ENCODE measurements at places on chromosomes 16 and 17.

DNA sequence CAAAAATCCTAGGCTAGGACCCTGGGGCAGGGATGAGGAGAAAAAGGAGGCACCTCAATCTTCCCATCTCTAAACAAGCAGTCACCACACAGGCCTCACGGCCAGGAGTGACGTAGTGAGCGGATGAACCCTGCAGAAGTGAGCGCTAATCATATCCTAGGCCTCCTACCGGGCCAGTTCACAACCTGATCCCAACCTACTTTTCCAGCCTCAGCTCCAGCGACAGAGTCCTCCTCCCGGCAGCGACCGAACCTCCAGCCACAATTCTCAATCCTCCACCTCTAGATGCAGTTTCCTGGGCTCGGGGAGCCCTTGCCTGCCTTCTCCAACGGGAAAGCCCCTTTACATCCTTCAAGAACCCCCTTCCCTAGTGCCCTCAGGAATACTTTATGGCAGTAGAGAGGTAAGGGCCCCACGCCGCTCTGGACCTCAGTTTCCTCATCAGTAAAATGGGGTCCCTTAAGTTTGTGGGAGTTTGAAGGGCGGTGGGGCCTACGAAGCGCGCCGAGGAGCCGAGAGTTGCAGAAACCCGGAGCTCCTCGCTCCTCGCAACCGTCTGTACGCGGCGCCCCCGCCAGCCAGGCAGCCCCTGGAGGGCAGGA lies 1.4 kb downstream of the ZNF668 start:
- no peak for DNase-seq

- DNase-seq: no peak
These were observed 23.6 kb upstream of the PLLP start for GRCh38 chr16:57308041-57308440.

DNA sequence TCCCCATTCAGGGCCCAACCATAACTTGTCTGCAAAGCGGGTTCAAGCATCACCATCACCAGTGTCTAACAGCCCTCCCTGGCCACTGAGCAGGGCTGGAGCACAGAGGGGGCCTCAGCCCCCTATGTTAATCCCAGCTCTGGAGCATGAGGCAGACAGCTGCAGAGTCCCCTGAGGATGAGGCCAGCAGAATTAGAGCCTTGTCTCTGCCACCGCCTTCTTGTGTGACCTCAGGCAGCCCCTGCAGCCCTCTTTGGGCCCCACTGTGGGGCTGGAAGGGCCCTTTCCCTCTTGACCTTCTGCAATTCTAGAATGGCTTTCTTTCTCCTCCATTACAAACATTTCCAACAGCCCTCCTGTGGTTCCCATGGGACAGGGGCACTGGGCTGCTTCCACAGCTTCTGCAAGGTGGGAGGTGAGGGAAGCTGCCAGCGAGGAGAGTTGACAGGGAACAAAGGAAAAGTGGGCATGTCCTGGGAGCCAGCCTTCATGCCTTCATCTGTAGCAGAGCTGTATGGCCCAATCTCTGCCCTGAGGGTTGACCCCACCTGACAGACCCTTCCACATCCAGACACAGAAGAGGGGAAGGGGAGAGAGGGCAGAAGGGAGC lies 65.7 kb downstream of the TMEM132E start:
- DNase-seq: no peak

GRCh38 chr17:41020336-41020735 lies 6.7 kb downstream of the KRTAP1-5 start:
- no peak for DNase-seq

Data from CD8-positive, alpha-beta T cell (primary cell).